ENCODE measurements at places on chromosomes 16 and 17.

DNA sequence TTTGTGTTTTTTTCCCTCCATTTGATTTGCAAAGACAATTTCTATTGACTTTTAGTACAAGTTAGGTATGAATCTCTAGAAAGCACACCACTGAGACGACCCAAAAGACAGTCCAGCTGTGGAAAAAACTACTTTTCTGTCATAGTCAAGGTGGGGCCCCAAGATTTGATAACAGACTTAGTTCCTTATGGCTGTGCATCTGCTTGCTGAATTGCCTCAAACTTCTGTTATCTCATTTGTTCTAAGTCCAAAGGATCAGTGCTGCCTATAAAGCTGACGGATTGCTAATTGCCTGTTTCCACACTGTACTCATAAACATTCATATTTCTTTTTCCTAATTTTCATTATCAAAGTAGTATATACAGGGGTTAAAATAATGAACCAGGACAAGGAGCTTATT is 180.8 kb downstream of the SPECC1 start:
- no peak for DNase-seq

DNA sequence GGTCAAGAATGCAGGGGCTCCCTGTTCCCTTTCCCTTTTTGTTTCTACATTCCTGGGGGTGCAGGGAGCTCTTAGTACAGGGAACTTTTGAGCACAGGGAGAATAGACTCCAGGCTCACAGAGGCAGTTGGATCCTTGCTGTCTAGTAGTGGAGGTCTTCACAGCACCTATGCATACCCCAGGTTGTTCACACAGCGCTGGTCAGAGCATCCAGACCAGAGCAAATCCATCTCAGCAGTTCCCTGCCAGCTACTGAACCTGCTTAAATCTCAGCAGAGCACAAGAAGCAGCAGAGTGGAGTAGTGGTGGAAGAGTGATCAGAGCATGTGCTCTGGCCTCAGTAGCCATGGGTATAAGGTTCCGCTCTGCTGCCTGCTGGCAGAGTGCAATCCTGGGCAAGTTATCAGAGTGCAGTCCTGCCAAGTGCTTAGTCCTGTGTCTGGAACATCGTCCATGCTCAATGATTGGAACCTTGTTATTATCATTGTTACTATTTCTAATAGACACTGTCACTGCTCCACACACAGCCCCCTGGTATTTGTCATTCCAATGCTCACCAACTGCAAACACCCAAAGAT is 220.4 kb downstream of the CBLN1 start:
- DNase-seq: no peak

GRCh38 chr16:12449795-12450194 is 353.9 kb downstream of the CPPED1 start:
- no peak for DNase-seq

GRCh38 chr17:76046064-76046463 is 19.0 kb upstream of the EVPL start:
- DNase-seq: no peak

- no peak for DNase-seq
These were observed 17.1 kb downstream of the GNA13 start for GRCh38 chr17:65039336-65039988.

- DNase-seq: no peak
These were observed 3.1 kb upstream of the SOX9 start for GRCh38 chr17:72117535-72118334.
